ENCODE measurements at places on chromosomes 6 and 20. TPM values are rescaled to one million over a fixed set of nuclear protein-coding genes. Genes with fewer than 3 reads are reported as not detected.

DNA sequence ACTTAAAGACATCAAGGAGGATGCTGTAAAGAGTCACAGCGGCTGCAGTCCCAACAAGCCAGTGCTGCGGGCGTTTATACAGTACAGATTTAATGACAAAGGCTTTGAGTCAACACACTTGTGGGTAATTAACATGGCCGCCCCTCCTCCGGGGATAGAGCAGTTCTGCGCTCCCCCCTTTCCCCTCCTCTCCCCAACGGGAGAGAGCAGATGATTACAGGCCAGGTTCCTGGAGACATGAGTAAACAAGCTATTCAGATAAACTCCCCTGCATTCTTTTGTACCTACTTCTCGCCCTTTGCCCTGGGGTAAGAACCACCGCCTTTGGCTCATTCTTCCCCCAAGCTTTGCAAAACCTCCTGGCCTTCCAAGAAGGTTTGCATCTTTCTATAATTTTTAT is 23.6 kb upstream of the FABP7 start:
- no peak overlapping the region for H3K4me3 ChIP-seq
- H3K27me3 ChIP-seq = no peaks in the 10 kb centered on the region
- H3K4me1 ChIP-seq = no peaks in the 10 kb centered on the region
- DNase-seq = no peak
- H3K36me3 ChIP-seq = no peaks in the 10 kb centered on the region

DNA sequence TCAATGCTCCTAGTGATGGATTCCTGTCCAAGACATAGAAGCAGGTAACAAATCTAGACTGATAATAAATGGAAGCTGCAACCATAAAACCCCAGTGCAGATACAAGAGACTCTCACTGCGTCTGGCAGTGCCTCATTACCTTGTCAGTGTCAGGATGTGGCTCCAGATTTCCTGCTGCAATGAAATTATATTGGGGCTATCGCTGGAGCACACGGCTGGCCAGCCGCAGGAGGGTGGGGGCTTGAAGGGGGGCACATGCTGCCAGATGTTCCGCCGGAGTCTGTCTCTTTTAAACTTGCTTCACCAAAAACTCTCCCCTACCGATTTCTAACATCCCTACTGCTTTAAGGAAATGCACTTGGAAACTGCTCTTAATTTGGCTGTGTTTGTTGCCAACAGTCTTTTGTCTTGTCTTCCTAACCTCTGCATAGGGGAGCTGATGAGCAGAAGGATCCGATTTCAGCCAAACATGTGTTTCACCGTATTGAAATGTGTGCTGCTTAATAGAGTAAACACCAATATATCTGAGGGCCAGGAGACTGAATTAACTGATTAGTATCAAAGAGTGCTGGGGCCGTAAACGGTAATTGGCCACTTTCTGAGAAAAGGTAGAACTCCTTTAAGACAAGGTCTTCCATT is 102.2 kb upstream of the EXOC2 start:
- H3K27ac ChIP-seq = no peak overlapping the region
- H3K4me3 ChIP-seq = no peak overlapping the region
- peaks cover 62% of the 10 kb centered on the region for H3K27me3 ChIP-seq
- peaks cover 4% of the 10 kb centered on the region for H3K4me1 ChIP-seq

DNA sequence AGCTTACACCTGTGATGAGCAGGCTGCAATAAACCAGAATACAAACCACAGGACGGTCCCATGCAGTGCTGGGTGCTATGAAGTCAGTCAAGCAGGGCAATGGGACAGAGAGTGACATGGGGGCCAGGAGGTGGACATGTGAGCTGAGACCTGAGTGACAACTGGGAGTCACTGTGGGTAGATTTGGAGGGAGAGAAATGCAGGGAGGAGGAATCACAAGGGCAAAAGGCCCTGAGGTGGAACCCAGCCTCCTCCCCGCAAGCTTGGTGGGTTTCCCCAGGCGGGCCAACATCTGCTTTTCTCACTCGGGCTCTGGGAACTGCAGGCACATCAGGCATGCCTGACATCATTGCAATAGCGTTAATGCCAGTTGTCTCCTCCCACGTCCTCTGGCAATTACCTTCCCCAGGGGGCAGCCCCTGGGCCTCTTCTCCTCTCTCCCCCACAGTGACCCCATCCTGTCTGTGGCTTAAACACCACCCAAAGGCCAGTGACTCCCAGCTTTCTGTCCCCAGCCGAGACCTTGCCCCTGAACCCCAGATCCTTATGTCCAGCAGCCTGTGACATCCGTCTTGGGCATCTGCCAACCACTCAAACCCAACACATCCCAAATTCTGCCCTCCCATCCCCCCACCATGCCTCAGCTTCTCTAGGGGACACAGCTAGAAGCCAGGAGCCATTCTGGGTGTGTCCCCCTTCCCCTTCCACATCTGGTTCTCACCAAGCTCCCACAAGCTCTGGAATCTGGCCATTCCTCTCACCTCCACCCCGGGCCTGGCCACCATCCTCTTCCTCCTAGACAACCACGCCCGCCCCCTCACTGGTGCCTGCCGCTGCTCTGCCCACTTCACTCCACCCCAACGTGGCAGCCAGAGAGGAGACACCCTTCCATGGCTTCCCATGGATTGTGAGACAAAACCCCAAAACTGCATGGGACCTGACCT is 28.2 kb downstream of the PDRG1 start:
- no peak overlapping the region for H3K4me3 ChIP-seq
- DNase-seq = peak; percentile 35
- no peaks in the 10 kb centered on the region for H3K27me3 ChIP-seq
- no peaks in the 10 kb centered on the region for H3K4me1 ChIP-seq

DNA sequence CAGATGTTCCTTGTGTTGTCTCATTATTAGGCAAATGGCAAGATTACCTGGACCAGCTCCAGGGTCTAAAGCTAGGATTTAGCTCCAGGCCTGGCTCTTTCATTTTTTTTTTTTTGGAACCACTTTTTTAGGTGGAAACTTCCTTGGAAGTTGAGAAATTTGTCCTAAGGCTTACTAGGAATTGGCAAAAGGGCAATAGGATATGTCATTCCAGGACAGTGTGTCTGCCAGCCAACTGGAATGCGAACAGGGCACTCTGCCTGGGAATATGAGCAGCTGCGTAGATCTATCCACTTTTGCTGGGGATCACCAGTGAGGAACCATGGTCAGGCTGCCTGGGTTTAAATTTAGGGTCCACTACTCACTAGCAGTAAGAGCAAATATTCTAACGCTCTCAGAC is 304.0 kb downstream of the TSHZ2 start:
- H3K4me3 ChIP-seq = no peak overlapping the region
- no peaks in the 10 kb centered on the region for H3K27me3 ChIP-seq
- H3K27ac ChIP-seq = no peak overlapping the region

The KHDC1 gene
- polyA plus RNA-seq = 6.6 TPM

DNA sequence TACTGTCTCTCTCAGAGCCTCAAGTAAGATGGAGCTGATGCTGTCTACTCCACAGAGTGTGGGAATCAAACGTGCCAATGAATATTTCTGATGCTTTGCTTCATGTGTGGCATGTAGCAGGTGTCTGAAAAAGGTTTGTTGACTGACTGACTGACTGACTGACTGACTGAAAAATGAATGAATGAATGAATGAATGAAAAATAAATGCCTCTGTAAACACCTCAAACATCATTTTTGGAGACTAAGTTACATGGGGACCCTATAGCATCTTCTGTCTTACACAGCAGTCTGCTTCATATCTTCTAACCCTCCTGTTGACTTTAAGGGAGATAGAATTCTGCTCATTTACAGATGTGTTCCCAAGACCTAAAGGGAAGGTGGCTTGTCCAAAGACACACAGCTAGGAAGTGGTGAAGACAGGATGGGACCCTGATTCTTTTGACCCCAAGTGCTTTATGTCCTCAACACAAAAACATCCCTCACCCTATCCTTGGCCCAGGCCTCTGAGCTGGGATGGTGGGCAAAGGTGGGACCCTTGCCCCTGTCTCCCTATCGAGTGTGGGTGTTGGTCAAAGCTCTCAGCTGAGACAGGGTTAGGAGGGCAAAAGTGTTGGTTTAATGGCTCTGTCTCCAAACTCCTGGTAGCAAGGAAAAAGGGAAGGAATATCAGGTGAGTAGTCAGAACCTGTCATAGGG is 104.4 kb downstream of the TOX2 start:
- H3K36me3 ChIP-seq = no peaks in the 10 kb centered on the region
- no peaks in the 10 kb centered on the region for H3K27me3 ChIP-seq
- H3K27ac ChIP-seq = peak overlapping the region; percentile 72

DNA sequence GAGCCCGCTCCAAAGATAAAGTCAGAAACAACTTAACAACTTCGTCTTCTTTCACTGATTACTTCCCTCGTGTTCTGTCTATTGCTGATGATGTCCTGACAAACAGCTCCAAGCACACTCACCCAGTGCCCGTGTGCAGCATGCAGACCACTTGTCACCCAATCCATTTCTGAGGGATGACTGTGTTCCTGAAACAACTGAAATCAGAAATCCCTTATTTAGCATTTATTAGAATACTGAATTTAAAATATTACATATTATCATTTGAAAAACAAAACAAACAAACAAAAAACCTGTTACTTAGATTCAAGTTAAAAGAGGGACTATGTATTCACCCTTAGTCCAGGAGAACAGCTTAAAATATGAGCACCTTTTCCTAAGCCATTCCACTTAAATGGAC is 223.7 kb upstream of the QKI start:
- no peak overlapping the region for H3K27ac ChIP-seq
- DNase-seq = no peak
- no peaks in the 10 kb centered on the region for H3K4me1 ChIP-seq
- H3K36me3 ChIP-seq = no peaks in the 10 kb centered on the region
- no peak overlapping the region for H3K4me3 ChIP-seq
- H3K27me3 ChIP-seq = no peaks in the 10 kb centered on the region

The GABRR1 gene
- polyA plus RNA-seq = not detected

The OTOR gene
- polyA plus RNA-seq = not detected

DNA sequence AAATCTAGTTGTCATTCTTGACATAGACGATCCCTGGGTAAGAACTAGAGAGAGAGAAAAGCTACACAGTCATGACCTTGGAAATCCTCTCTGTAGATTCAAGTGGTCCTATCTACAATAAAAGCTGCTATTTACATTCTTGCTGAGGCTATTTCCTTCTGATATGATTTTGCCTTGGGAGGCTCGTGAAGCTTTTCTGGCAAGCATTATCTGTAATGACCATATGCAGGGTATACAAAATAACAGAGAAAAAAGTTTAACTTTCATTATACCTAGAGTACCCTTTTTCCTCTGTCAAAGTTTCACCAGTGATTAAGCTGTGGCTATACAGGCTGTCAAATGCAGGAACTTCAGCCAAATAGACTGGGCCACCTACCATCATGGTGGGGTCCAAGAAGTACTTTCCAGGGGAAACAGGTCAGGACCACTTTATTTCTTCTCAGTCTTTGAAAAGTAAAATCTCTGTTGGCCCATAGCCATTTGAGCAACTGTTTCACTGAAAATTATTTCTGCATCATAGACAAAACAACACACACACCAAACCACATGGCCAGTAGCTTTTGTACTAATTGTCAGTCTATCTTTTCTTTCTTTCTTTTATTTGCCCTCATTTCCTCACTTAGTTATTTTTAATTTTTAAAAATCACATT is 677.0 kb upstream of the ID4 start:
- no peak for DNase-seq
- H3K4me3 ChIP-seq = no peak overlapping the region

DNA sequence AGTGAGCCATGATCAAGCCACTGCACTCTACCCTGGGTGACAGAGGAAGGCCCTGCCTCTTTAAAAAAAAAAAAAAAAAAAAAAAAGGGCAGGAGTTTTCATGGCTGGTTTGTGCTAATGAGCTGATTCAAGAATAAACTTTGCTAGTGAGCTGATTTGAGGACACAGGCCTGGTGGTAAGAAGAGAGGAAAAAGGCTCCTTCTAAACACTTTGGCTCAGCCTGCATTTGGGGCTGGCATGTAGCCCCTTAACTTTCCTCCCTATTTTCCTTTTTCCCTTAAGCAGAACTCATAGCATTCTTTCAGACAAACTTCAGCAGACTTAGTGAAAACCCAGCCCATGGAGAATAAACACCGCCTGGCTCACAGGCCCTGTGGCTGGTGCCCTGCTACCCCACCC is 432.7 kb downstream of the PTPRT start:
- H3K36me3 ChIP-seq = no peaks in the 10 kb centered on the region
- H3K27ac ChIP-seq = no peak overlapping the region
- no peak overlapping the region for H3K4me3 ChIP-seq
- no peaks in the 10 kb centered on the region for H3K4me1 ChIP-seq

- H3K4me3 ChIP-seq = no peak overlapping the region
- H3K27me3 ChIP-seq = no peaks in the 10 kb centered on the region
- DNase-seq = no peak
- H3K36me3 ChIP-seq = no peaks in the 10 kb centered on the region
- no peak overlapping the region for H3K27ac ChIP-seq
- H3K4me1 ChIP-seq = no peaks in the 10 kb centered on the region
Observed at GRCh38 chr6:157634546-157634945, 188.5 kb upstream of the SNX9 start.

The CENPQ gene
- 2.5 TPM for polyA plus RNA-seq

DNA sequence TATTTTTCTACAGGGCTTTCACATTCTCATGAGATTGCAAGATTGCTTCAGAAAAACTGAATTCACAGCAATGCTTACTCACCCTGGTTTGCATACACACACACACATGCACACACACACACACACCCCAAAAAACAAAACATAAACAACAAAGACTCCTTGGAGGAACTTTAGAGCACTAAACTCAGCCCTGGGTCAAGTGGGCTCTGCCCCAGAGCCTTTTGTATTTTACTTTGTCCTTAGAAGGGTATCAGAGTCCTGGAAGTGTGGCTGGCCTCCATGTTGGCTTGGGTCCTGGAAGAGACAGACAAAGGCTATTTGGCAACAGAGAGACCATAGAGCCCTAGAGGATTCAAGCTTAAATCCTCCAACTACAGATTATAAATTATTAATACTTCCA is 8.0 kb upstream of the CST9 start:
- H3K36me3 ChIP-seq = no peaks in the 10 kb centered on the region
- no peak overlapping the region for H3K4me3 ChIP-seq
- no peak overlapping the region for H3K27ac ChIP-seq
- no peaks in the 10 kb centered on the region for H3K4me1 ChIP-seq
- peaks cover 36% of the 10 kb centered on the region for H3K27me3 ChIP-seq

Measured in SK-N-SH (cell line).